M059J (cell line): ENCODE measurements at places on chromosomes 4 and X. TPM values are rescaled to one million over a fixed set of nuclear protein-coding genes. Genes with fewer than 3 reads are reported as not detected.

DNA sequence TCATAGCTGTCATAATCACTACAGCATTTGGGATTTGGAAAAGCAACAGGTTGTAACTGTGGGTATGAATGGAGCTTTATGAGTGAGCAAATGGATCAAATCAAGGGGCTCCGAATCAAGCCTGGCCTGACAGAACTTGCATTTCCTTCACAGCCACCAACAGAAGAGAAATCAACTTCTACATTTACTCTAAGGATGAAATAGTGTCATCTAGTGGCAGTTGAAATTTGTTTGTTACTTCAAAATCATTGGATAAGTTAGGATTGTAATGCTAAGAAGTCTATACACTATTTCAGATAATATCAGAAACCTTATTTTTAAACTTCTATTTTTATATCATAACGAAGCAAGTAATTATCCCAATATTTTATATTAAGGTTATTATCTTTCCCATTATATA, 10.7 kb upstream of the WDR17 start:
- DNase-seq, result peak; percentile 7

- no peak for DNase-seq
Observed at GRCh38 chr4:26424153-26424552, 66.1 kb downstream of the CCKAR start.

- DNase-seq, result no peak
Observed at GRCh38 chr4:73725510-73725909, 14.9 kb upstream of the CXCL8 start.

Gene DGKK
- total RNA-seq, result 0.05 TPM in 1 of 2 replicates, not detected in the other

GRCh38 chrX:51893931-51894696, 691 bp downstream of the MAGED1 start:
- DNase-seq, result peak; percentile 23

Gene SFRP2
- 11.1 and 11.9 TPM in 2 replicates for total RNA-seq

Gene PHKA1
- 0.12 and 0.20 TPM in 2 replicates for total RNA-seq

Gene OCRL
- total RNA-seq, result 31.8 and 44.7 TPM in 2 replicates

Gene SHROOM2
- 0.98 and 4.4 TPM in 2 replicates for total RNA-seq

DNA sequence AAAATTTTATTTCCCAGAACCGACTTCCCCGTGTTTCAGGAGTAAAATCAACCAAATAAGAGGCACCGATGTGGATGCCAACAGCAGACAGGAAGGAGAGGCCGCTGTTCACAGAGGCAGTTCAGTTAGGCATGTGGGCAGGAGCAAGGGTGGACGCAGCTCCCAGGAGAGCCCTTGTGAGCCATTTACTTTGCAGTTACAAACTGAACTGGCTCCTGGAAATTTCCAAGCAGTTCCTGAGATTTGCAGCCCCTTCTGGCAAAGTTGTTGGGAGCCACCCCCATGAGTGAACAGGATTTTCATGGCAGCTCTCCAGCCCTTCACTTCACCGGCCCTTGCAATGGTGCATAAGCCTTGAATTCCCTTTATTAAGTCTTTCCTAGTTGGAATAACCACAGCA, 189.1 kb downstream of the AFAP1 start:
- no peak for DNase-seq

GRCh38 chr4:137422666-137423065, 109.6 kb downstream of the PCDH18 start:
- no peak for DNase-seq

GRCh38 chrX:6223516-6223915, 5.2 kb downstream of the NLGN4X start:
- no peak for DNase-seq

Gene PDLIM5
- total RNA-seq, result 49.8 and 54.3 TPM in 2 replicates

- no peak for DNase-seq
Observed at GRCh38 chr4:4637710-4638109, 95.9 kb upstream of the STX18 start.

GRCh38 chr4:163332526-163333406, at the start of gene NPY1R:
NPY1R (minus strand) TSS chr4:163332596; CDS start chr4:163326554, 6,042 bp downstream.
- DNase-seq, result peak; percentile 50

Gene EFNB1
- 11.2 and 15.3 TPM in 2 replicates for total RNA-seq

- no peak for DNase-seq
Observed at GRCh38 chr4:3747581-3747904, 18.6 kb upstream of the ADRA2C start.

DNA sequence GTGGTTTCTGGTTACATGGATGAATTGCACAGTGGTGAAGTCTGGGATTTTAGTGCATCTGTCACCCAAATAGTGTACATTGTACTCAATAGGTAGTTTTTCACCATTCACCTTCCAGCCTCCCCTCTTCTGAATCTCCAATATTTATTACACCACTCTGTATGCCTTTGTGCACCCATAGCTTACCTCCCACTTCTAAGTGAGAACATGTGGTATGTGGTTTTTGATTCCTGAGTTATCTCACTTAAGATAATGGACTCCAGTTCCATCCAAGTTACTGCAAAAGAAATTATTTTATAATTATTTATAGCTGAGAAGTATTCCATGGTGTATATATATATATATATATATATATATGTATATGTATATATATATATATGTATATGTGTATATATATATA, 155.8 kb downstream of the HHIP start:
- DNase-seq, result no peak

GRCh38 chrX:121641560-121641959, 594.1 kb downstream of the GLUD2 start:
- DNase-seq, result peak; percentile 17

GRCh38 chr4:29805245-29805644, 914.9 kb upstream of the PCDH7 start:
- peak; percentile 39 for DNase-seq

- peak; percentile 59 for DNase-seq
Observed at GRCh38 chr4:78293348-78293747, 236.2 kb downstream of the FRAS1 start.

- DNase-seq, result peak; percentile 72
Observed at GRCh38 chr4:98341309-98341708, 80.1 kb downstream of the RAP1GDS1 start.

- DNase-seq, result no peak
Observed at GRCh38 chrX:35786271-35786670, 11.9 kb upstream of the MAGEB16 start.

Gene SOX3
- not detected in 2 replicates for total RNA-seq

Gene HS3ST1
- not detected in 2 replicates for total RNA-seq

Gene GPR143
- total RNA-seq, result 0.20 TPM in 1 of 2 replicates, not detected in the other

Gene MAGED4B
- total RNA-seq, result 1.2 and 51.7 TPM in 2 replicates

DNA sequence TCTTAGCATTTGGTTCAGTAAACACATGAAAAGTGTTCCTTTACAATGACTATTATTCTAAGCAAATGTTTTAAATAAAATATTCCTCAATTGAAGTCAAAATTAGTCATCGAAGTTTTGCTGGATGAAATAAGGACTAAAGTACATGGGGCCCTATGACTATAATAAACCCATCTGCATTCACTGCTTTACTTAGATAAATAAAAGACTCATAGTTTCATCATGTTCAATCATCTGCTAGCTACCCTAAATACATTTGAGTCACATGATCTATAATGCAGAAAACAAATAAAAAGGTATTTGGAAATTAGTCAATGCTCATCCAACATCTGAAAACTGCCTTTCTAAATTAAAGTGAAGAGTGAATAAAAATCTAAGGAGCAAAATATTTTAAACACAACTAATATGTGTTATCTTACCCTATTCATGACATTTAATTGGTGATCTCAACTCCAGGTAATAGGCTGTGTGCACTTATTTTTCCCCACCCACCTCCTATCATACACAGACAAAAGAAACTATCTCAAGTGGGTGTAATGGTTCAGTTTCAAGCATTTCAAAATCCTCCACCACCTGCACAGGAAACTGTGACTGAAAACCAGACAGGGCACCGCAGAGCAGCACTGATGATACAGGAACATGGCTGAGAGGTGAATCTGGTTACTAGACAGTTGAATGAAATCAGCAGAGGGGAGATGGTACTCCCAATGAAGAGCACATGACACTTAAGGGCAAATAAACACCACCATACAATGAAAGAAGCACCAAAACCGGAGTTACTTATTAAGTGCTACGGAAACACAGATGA, 78.6 kb downstream of the CAMK2D start:
- no peak for DNase-seq

Gene CNKSR2
- not detected in 2 replicates for total RNA-seq
